ENCODE measurements at places on chromosomes 1 and 21. TPM values are rescaled to one million over a fixed set of nuclear protein-coding genes. Genes with fewer than 3 reads are reported as not detected.
A peak's percentile ranks its signal among the peaks of the same experiment; 100 is the strongest.

DNA sequence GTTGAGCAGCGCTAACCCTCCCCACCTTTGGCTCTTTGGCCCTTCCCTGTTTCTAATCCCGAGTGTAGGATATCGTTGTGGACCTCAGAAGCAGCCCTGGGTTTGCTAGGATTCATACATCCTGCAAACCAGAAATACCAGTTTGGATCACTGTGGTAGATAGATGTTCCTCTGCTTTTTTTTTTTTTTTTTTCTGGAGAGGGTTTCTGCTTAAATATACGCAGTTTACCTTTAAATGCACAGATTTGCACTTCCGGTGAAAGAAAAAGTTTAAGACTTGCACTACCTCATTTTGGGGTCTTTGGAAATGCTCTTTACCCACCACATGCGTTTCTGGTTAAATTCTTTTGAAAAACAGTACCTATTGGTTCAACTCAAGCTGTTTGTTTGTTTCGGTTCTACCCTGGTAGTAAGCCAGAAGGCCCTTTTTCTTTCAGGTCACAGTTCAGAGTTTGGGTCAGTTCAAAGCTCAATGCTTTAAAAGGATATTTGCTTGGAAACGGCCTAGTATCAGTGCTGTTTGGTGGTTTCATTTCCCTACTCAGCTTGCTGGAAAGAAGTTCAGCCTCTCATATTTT is 908 bp downstream of the DDI2 start:
- H3K4me3 ChIP-seq = peak overlapping the region; percentile 91
- no peaks in the 10 kb centered on the region for H3K27me3 ChIP-seq
- no peak for DNase-seq
- peak overlapping the region; percentile 92 for H3K27ac ChIP-seq
- peaks cover 50% of the 10 kb centered on the region for H3K4me1 ChIP-seq

DNA sequence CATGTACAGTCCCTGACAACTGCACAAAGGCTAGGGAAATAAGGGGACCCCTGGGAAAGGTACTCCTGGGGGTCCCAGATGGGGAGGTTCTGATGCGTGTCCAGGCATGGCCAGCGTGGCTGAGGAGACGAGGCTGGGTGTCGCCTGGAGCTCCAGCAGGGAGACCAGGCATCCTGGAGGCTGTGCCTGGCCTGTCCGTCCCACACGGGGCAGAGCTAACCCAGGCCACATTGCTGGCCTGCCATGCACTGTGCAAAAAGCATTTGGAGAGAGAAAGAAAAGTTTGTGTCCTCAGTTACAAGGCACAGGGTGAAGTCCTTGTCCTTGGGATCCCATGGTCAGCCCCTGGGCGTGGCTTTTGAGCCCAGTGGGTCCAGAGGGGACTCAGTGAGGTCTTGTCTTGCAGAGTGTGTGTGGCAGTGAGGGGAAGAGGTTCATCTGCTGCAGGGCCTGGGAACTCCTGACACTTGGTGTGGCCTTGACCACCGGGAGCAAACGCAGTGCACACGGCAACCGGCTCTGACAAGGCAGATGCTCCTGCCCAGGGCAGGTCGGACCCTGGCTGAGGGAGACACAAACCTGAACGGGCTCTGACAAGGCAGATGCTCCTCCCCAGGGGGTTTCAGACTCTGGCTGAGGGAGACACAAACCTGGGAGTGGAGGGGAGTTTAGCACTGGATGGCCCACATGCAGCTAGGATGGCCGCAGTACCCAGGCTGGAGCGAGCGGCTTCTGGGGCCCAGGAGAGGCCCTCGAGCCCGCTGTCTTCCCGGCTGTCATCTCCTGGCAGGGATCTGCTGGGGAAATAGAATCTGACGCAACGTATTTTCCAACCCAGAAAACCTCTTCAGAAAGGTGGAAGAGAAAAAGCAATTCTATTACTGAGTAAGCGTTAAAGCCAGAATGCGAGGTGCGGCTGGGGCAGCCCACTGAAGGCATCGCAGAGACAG is 37.3 kb upstream of the COL18A1 start:
- no peak overlapping the region for H3K27ac ChIP-seq
- DNase-seq = no peak

- DNase-seq = no peak
- no peak overlapping the region for H3K27ac ChIP-seq
- no peaks in the 10 kb centered on the region for H3K27me3 ChIP-seq
- no peaks in the 10 kb centered on the region for H3K4me1 ChIP-seq
These were observed 682.9 kb upstream of the ADAMTS5 start for GRCh38 chr21:27649762-27650161.

- no peak overlapping the region for H3K27ac ChIP-seq
- no peaks in the 10 kb centered on the region for H3K27me3 ChIP-seq
- H3K4me3 ChIP-seq = no peak overlapping the region
- no peaks in the 10 kb centered on the region for H3K36me3 ChIP-seq
- peak; percentile 76 for DNase-seq
These were observed 38.8 kb downstream of the HLCS start for GRCh38 chr21:36927719-36928117.

- H3K4me3 ChIP-seq = no peak overlapping the region
- no peaks in the 10 kb centered on the region for H3K27me3 ChIP-seq
- DNase-seq = no peak
- H3K4me1 ChIP-seq = no peaks in the 10 kb centered on the region
- no peaks in the 10 kb centered on the region for H3K36me3 ChIP-seq
- H3K27ac ChIP-seq = no peak overlapping the region
These were observed 408.4 kb upstream of the PTBP2 start for GRCh38 chr1:96313216-96313615.

DNA sequence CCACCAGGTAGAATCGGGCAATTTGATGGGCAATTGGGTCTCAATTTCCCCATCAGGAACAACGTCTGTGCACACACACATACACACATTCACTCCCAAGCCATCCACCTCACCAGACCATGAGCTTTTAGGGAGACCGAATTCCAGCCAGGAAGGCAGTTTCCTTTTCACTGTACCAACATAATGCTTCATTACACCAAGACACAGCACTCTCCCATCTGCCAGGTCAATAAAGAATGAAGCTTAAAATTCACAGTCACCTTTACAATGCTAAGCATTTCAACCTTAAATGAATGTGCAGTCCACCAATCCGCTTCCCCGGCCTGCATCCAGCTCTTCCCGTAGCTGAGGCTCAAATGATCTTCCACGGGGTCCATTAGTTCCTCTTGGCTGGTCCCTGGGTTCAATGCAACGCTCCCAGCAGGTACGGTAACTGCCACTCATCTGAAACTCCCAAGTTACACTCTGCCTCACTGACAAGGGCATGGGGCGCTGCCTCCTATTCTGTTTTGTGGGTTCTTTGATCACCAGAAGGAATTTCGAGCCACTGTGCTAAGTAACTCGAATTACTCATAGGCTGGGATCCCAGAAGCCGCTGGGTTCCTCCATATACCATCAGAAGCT is 105.0 kb downstream of the SIM2 start:
- H3K36me3 ChIP-seq = no peaks in the 10 kb centered on the region
- peak; percentile 27 for DNase-seq
- H3K27me3 ChIP-seq = no peaks in the 10 kb centered on the region
- no peak overlapping the region for H3K4me3 ChIP-seq

DNA sequence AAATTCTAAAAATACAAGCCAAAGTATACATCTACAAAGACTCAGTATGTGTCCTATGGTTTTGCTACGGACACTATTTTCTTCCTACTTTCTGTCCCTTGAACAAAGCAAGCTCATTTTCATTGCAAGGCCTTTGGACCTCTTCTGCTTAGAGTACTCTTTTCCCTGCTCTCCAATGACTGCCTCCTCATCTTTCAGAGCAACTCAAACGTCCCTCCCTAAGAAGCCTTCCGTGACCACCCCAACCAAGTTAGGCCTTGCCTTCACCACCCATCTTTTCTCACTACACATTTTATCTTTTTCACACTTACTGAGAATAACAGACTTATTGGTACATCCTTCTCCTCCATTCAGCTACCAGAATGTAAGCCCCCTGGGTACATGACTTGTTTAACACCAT is 39.9 kb downstream of the ENAH start:
- H3K4me3 ChIP-seq = no peak overlapping the region
- H3K27me3 ChIP-seq = no peaks in the 10 kb centered on the region
- no peaks in the 10 kb centered on the region for H3K36me3 ChIP-seq
- H3K4me1 ChIP-seq = peaks cover 6% of the 10 kb centered on the region

DNA sequence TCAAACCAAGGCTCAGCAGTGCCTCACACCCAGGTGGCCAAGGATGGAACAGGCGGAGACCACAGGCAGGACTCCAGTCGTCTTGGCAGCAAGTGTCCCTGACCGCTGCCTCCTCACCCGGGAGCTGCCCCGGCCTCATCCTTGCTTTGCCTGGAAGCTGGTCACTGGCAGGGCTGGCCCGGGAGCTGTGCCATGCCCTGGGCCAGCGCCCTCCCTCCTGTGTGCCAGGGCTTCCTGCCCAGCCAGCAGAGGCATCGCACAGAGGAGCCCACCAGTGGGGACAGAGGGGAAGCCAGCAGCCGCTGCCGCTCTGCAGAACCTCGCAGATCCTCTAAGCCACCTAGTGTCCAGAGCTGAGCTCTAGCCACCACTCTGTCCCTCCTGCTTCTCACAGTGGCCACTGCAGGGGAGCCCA is 7.8 kb downstream of the CASZ1 start:
- no peak overlapping the region for H3K4me3 ChIP-seq
- no peaks in the 10 kb centered on the region for H3K27me3 ChIP-seq
- peak; percentile 56 for DNase-seq
- H3K4me1 ChIP-seq = peaks cover 5% of the 10 kb centered on the region
- H3K36me3 ChIP-seq = no peaks in the 10 kb centered on the region

- H3K4me1 ChIP-seq = no peaks in the 10 kb centered on the region
- H3K27me3 ChIP-seq = no peaks in the 10 kb centered on the region
- H3K36me3 ChIP-seq = no peaks in the 10 kb centered on the region
- H3K27ac ChIP-seq = no peak overlapping the region
- DNase-seq = no peak
- H3K4me3 ChIP-seq = no peak overlapping the region
These were observed 42.6 kb downstream of the ACKR1 start for GRCh38 chr1:159247266-159247665.

- H3K4me1 ChIP-seq = no peaks in the 10 kb centered on the region
- no peak overlapping the region for H3K4me3 ChIP-seq
- DNase-seq = no peak
- no peaks in the 10 kb centered on the region for H3K36me3 ChIP-seq
- H3K27ac ChIP-seq = no peak overlapping the region
These were observed 1.1 kb upstream of the GUCA2B start for GRCh38 chr1:42152119-42152518.

KRTAP13-2 gene
- not detected for total RNA-seq

CDC7 gene
- 2.3 TPM for total RNA-seq

CSF3R gene
- 7.8 TPM for total RNA-seq

NR1I3 gene
- total RNA-seq = not detected

AMY2B gene
- 51.7 TPM for total RNA-seq

AHDC1 gene
- 25.5 TPM for total RNA-seq

OR2T11 gene
- total RNA-seq = not detected
